ENCODE measurements at places on chromosomes 16 and 17.

DNA sequence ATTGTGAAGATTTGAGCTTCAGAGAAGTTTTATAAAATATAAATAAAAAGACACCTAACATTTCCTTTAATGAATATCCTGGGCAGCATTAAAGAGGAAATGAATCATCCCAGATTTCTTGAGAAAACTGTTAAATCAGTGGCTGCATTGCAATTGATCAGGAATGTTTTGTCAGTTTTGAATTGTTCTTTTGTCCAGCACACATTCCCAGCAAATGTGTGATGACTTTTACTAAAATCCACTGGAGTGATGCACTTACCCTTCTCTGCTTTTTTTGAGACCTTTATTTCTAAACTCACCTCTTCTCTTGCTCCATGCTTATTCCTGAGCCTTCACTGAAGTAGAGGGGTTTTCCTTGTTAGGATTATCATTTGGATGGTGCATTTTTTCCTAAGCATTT, 1307.2 kb downstream of the CDH8 start:
- no peak for DNase-seq

DNA sequence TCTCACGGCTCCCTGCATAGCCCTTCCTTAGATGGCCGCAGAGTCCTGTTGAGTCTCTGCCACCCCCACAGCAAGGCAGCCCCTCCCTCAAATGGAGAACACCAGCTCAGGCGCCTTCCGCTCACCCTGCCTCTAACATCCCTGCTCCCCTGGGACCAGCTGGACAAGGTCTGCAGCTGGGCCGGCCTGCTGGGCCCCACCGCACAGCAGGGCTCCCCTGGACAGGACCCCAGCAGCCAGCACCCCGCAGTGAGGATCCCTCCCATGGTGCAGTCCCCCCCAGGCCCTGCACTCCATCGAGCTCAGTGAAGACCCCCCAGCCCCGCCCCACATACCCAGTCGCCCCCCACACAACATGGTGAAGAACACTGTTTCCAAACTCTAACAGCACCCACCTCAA, 10.2 kb downstream of the ATP2A3 start:
- no peak for DNase-seq

DNA sequence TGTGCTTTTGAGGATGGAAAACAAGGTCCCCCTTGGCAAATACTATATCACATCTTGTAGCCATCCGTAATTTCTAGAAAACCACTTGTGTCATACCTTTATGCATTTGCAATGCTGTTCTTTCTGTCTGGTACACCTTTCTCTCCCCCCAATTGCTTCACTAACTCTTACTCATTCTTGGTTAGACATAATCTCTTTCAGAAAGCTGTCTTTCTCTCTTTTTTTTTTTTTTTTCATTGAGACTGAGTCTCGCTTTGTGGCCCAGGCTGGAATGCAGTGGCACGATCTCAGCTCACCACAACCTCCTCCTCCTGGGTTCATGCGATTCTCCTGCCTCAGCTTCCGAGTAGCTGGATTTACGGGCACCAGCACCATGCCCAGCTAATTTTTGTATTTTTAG, 94.9 kb upstream of the C17orf78 start:
- no peak for DNase-seq

- DNase-seq = no peak
Measured at GRCh38 chr17:69254187-69254586, 25.6 kb upstream of the ABCA10 start.
